ENCODE measurements at places on chromosomes 2 and 18.

DNA sequence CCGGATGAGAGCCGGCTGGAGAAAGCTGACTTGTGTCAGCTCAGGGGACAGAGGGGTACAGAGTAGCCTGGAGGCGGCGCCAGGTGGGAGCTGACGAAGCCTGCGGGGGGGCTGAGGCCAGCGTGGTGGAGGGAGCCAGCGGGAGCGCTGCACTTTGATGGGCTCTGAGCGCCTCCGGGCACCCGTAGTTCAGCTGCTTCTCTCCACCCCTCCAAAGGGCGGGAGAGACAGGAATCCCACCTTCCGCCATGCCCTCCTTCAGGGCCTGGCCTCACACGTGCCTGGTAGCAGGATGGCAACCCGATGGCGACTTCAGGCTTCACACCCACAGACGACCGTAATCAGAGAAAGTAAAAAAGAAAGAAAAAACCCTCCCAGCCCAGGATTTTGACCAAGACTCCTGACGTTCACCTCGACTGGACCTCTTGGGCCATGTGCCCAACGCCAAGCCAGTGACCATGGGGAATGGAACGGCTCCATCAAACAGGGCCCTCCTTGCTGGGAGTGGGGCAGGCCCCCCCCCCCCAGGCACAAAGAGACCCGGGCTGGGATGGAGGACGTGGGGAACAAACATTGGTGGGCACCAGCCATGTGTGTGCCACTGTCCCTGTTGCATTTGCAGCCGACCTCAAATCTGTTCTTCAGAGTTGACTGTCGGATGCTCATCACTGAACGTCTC, 60.7 kb upstream of the ASAP2 start:
- no peak for DNase-seq

GRCh38 chr18:22194151-22194598, 24.8 kb downstream of the GATA6 start:
- DNase-seq, result peak; percentile 83

DNA sequence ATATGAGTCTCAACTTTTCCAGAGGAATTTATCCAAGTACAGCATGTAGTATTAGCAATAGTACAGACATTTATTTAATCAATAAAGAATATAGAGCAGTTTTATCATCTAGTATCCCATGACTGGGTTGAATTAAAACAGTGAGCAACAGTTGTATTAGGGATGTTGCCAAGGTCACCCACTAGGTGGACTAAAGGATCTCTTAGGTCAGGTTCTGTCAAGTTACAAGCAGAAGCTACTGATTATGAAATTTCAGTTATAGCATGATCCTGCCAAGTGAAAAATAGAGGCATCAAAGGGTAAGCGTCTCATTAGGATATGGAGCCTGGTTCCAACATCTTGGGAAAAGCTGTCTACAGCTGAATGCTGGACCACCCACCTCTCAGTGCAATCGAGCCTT, 52.1 kb upstream of the LAPTM4A start:
- DNase-seq, result peak; percentile 40

DNA sequence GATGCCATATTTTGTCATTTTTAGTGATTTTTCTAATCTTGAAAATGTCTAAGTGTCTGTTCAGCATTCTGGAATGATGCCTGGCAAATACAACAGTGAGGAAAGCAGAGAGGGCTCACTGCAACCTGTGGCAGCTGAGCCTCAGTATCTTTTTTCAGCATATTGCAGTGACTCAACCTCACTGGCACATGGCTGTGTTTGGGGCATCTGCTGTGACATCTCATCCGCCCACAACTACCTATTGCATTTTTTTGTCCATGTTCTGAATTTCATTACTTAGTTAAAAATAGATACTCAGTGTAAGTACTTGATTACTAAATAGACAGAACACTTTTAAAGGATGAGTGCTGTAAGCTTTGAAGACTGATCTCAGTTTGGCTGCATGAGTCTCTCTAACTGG, 10.7 kb downstream of the BABAM2 start:
- DNase-seq, result peak; percentile 70

- DNase-seq, result no peak
Measured at GRCh38 chr2:183996825-183997793, 601.2 kb upstream of the ZNF804A start.

GRCh38 chr2:177799531-177799930, 273.0 kb downstream of the PDE11A start:
- DNase-seq, result peak; percentile 4

- DNase-seq, result no peak
Measured at GRCh38 chr2:27854229-27854862, 35.8 kb downstream of the RBKS start.

DNA sequence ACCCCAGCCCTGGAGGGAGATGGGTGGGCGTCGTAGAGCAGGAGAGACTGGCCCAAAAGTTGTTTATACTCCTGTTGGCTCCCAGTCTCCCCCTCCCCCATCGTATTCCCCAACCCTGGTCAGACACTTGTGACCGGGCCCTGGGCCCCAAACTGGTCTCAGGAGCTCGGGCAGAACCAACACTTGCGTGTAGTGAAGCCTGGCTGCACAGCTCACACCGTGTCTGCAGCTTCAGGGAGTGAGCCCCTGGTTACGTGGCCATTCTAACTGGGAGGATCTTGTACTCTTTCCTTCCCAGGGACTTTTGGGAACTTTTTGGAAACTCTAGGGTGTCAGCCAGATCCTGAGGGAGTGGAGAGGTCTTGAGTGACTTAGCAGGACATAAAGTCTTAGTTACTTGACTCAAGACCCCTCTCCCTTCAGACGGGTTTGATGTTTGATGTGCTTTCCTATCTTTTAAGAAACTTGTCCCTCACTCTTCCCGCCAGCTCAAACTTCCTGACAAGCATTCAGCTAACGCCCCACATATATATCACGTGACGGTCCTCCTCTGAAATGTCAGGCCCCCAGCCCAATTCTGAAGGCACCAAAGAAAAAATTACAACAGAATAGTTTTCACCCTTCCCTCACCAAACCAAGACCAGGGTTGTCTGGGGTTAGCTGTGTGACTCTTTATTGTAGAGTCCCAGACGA, 2.3 kb downstream of the PKDCC start:
- no peak for DNase-seq

DNA sequence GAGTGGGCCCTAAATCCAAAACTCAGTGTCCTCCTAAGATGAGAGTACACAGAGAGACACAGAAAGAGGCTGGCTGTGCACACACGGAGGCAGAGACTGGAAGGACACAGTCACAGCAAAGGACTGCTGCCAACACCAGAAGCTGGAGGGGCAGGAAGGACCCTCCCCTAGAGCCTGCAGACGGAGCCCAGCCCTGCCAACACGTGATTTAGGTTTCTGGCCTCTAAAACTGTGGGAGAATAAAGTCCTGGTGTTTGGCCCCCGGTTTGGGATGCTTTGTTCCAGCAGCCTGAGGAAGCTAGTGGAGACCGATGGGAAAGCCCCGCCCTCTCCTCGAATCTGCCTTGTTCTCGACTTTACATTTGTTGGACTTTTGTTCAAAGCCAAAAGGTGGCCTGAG, 10.6 kb downstream of the CNDP1 start:
- no peak for DNase-seq

DNA sequence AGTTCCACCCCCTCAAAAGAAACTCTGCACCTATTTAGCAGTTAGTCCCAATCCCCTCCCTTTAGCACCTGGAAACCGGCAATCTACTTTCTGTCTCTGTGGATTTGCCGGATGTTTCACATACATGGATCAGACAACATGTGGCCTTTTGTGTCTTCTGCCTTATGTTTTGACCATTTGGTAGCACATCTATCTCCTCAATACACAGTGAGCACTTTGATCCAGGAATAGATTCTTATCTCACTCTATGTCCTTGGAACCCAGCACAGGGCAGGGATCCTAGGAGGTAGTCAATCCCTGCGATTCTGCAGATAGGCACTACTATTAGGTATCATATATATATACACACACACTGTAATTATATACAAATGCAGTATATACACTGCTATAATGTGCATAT, 3.8 kb upstream of the OTOF start:
- no peak for DNase-seq

DNA sequence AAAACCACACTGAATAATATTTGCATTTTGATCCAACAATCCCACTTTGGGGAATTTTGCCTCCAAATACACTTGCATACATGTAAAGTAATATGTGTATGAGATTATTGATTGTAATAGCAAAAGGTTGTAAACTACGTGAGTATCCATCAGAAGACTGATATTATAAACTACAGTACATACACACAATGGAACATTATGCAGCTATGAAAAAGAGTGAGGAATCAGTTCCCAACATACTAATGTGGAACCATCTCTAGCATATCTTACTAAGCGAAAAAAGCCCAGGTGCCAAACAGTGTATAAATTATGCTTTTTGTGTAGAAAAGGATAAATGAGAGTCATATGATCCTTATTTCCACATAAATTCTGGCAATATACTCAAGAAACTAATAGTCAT, 16.0 kb upstream of the C2orf74 start:
- no peak for DNase-seq

GRCh38 chr2:208253600-208254117, 1.2 kb downstream of the IDH1 start:
- DNase-seq, result no peak

GRCh38 chr2:238924032-238924431, 76.1 kb downstream of the TWIST2 start:
- no peak for DNase-seq

DNA sequence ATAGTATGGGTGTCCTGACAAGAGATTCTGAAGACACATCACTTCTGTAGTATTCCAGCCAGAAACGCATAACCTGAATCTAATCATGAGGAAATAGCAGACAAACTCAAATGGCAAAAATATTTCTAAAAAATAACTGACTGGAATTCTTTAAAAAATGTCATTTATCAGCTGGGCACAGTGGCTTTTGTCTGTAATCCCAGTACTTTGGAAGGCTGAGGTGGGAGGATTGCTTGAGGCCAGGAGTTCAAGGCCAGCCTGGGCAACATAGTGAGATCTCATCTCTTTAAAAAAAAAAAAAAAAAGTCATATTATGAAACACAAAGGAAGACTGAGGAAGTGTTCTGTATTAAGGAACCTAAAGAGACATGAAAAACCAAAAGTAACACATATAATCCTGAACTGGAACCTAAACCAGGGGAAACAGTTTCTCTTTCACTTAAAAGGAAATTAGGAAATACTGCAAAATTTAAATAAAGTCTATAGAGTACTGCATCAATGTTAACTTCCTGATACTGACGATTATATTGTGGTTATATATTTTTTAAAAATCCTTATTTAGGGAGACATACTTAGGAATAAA, 29.9 kb downstream of the SESTD1 start:
- DNase-seq, result no peak

GRCh38 chr2:98015671-98016070, 19.9 kb upstream of the TMEM131 start:
- DNase-seq, result no peak

DNA sequence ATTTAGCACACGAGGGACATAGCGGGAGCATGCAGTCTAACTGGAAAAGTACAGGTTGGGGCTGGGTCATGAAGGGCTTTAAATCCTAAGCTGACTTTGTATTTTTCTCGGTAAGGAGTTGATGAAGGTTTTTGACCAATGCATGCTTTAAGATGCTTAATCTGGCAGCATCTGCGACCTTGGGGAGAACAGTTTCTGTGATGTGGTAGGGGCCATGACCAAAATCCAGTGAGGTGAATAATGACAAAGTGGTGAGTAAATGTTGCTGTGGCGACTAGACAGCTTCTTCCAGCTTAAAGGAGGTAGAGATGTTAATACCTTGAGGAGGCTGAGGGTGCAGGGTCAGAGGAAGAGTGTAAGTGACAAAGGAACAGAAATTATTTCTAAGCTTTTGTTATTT, 174.6 kb upstream of the ALPP start:
- DNase-seq, result no peak

DNA sequence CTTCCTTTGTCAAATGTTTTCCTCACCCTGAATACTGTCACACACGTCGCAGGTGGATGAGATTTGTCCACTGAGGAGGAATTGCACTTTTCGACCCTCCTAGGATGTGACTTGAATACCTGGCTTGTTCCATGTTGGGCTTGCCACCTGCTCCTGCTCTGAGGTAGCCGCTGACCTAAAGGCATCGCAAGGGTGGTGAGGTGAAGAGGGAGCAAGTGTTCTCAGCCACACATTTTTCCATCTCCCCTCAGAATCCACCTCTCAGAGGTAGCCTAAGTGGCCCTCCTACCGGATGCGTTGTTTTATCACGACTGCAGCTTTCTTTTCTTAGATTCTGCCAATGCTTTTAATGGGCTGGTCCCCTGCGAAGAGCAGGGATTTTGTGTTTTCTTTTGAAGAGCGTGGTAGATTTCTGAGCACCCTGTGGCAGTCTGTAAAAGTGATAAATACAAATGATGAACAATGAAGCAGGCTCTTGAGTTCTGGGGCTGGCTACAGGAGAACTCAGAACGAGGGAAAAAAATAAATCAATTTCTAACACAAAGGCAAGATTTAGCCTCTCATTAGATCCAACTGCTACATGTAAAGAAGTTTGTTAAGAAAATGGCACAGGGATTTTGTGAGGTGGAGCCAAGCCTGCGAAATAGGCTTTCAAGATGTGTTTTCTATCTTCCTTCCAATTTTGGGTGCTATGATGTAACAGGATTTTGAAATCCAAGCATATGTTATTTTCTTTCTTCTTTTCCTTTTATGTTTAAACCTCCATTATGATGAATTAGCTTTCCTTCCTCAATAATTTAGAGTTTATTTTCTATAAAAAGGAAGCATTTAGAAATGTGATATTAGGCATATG, 386.7 kb downstream of the TGIF1 start:
- DNase-seq, result no peak

- peak; percentile 50 for DNase-seq
Measured at GRCh38 chr18:70072678-70073077, 125.0 kb upstream of the CD226 start.

DNA sequence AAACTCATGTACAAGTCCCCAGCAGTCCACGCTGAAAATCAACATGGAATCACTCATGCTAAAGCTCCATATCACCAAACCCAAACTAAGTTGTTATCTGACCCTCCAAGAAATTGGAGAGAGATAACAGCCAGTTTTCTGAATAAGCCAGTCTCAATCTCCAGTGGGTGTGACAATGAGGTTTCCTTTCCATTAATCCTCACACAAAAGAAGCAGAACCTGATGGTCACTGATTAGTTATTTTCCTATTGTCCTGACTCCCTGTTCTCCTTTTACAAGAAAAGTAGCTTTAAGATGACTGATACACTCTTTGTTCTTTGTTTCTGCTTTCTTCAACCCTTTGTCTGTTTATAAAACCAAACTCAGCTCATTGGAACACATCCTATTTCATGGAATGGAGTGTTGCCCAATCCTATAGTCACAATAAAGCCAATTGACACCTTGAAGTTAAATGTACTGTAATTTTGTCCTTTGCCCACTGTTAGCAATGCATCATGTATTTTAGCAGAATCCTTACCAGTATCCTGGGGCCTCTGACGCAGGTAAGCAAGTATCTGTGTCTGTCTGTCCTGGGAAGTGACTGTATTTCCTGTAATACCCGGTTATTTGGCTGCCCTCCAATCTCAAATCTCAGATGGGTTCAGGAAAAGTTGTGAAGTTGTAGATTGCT, 30.6 kb upstream of the SH3RF3 start:
- DNase-seq, result no peak
